ENCODE measurements at places on chromosomes 5 and 9.

DNA sequence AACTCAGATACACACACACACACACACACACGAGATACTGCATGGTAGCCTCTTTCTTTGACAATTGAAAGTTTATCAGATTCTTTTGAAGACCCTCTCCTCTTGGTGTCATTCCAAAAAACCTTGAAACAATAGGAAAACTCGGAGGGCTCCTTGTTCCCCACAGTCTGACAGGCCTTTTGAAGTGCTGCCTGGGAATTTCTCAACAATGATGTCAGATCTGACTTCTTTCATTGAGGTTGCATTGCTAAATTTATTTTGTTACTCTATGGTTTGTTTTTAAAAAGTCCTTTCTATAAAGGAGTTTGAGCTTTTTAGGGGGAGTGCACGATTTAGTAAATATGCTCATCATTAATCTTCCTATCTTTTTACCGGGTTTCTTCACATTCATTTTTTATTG is 583.9 kb downstream of the SEMA5A start:
- no peak for DNase-seq

DNA sequence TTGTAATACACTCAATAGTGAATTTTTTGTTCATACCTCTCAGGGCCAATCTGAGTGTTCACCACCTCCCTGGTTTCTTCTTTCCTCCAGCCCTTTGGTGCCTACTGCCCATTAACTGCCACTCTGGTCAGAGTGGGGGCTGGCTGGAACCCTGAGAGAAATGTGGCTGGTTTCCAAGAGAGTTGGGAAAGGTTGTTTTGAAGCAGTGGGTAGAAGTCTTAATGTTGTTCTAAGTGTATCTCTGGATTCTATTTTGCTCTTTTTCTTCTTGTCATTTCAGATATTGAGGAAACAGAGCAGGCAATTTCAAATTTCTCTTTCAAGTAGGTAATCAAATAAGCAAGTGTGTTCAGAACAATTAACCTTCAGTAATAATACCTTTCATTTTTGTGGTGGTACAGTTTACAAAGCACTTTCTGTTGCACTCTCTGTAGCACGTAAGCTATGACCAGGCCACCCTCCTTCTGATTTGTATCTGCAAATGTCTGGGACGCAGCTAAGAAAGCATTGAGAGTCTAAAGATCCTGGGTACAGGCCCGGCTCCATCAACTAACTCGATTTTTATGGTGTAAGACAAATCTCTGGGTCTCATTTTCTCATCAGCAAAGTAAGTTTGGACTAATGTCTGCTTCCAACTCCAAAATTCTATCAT is 8.4 kb downstream of the SLC1A3 start:
- DNase-seq = no peak

GRCh38 chr9:4810565-4810964 is 17.8 kb downstream of the RCL1 start:
- DNase-seq = no peak

DNA sequence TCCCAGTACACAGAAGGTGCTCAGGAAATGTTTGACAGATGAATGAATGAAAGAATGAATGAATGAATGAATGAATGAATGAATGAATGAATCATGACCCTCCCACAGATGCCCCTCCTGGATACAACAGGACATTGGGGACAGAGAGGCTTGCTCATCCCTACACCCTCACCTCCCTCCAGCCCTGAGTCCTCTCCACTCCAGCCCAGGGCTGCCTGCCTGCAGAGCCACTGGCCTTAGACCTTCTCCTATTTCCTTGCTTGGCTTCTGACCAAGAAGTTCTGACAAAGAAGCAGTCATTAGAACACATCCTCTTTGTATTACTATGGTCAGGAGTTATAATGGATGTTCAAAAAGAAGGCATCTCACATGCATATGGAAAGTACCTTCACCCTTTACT is 240.7 kb upstream of the DAPK1 start:
- DNase-seq = no peak

GRCh38 chr5:137412136-137412535 is 87.0 kb downstream of the SPOCK1 start:
- DNase-seq = no peak

- peak; percentile 35 for DNase-seq
These were observed 153.6 kb upstream of the CD180 start for GRCh38 chr5:67350185-67350584.

DNA sequence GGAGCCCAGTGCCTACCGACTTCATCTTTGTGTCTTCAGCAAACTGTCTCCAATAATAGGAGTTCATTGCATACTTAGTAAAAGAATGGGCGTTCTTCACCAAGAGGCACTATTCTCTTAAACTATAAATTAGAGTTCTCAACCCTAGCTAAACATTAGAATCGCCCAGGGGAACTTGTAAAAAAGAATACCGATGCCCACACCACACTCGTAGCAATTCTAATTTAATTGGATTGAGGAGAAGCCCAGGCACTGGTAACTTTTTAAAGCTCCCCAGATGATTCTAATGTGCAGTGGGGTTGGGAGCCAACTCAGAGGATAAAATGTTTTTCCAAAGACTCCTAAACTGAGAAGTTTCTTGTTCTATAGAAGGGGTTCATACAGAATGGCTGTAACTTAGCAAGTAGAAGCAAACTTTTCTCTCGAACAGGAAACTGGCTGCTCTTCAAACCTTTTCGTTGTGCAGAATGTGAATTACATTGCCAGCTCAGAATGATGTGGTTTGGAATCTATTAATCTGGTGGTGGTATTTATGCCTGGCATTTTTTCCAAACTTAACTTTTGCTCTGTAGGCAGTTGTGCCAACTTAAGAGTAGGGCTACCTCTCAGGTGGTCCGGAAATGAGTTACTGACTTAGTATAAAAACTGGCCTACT is 26.4 kb upstream of the NFIB start:
- no peak for DNase-seq

- DNase-seq = peak; percentile 74
These were observed 666 bp downstream of the SNX30 start for GRCh38 chr9:112751056-112751795.

DNA sequence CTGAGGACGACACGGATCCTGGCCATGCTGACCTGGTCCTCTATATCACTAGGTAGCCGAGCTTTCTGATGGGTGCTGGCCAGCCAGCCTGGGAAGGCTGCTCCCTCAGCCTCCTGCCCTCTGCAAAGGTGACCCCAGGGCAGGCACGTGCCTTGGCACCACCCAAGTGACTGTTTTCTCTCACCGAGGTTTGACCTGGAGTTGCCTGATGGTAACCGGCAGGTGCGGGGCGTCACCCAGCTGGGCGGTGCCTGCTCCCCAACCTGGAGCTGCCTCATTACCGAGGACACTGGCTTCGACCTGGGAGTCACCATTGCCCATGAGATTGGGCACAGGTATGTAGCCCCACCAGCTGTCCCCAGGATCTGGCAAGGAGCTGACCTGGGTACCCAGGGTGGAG is 3.8 kb downstream of the ADAMTS13 start:
- DNase-seq = no peak

DNA sequence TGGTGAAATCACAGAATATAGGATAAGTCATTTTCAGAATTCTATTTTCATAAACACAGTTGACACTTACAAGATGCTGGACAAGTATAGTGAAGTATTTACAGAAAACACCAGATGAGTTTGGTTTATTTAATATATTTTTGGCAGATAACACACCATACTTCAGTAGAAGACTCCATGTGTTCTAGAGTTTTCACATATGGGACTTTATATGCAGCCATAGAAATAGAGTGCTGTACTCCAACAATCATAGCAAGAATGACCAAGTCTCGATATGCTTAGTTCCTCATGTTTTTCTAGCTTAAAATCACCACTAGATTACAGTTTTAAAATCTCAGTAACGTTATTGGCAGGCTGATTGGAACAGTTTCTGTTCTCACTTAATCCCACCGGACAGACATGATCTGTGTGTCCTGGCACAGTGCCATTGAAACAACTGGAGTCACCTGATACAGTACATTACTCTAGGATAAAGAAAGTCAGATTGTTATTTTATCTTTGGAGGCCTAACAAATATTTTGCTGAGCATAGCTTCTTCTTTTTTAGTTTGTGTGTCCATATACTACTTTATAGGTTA is 45.8 kb upstream of the ERBIN start:
- peak; percentile 85 for DNase-seq

DNA sequence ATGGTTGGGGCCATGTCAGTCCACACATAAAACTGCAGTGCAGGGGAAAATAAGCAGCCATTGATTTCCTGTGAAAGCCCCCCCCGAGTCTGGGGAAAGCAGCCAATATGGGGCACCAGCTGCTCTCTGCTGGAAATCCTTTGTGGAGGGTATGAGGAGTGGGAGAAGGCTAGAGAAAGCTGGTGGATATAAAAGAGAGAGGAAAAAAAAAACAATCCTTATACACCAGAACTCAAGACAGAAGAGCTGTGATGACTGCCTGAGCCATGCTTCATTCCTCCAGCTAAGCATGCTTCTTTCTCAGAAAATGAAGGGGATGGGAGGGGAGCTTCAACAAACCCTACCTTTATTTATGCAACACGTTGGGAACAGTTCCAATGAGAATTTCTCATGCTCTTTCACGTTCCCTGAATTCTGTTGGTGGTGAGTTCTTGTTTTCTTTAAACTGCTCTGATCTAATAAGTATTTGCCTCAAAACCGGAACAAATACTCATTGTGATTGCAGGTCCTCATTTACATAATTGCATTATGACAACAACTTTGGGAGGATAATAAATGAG is 688.0 kb upstream of the SEMA6A start:
- DNase-seq = no peak

DNA sequence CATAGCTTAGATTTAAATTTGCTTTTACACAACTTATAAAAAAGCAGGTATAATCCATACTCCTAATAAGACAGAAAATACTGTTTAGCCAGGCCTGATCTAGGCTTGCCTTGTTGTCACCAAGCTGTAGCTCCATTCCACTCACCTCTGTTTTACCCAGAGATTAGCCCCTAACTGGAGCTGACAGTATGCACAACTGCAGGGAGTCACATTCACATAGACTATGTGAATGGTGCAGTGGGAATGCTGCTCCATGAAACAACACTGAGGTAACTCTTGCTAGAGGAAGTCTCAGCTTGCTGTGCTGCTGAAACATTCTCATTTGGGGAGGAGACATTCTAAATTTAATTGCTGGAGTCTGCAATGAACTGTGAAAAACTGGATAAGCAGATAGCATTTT is 209.1 kb downstream of the TMEM232 start:
- no peak for DNase-seq

- DNase-seq = no peak
These were observed 138.5 kb upstream of the S1PR3 start for GRCh38 chr9:88852794-88853193.

GRCh38 chr9:135404451-135405144 is 75.0 kb upstream of the PPP1R26 start:
- no peak for DNase-seq
